Activated B cell treated with CpG ODN at 0.5 μM for 24 hours (primary cell): ENCODE measurements at places on chromosomes 2 and 18.

DNA sequence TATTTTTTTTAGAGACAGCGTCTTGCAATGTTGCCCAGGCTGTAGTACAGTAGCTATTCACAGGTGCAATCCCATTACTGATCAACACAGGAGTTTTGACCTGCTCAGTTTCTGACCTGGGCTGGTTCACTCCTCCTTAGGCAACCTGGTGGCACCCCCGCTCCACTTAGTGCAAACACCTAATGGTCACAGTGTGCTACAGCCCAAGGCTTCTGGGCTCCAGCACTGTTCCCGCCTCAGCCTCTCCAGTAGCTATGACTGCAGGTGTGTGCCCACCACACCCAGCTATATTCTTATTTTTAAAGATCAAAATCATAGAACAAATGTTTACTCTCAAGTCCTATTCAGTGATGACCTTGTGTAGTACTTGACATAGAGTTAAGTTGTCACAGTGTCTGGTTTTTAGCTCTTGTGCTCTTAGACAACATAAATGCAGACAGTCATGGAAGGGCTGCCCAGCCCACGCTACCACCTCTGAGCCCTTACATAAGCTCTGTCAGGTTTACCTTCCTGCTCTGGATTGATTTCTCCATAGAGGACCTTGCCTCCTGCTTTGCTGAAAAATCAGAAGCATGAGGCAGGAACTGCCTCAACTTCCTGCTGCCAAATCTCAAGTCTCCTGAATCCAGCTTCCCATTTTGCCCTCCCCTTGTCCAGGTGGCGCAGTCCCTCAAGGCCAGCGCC lies 82.2 kb upstream of the SLC1A4 start:
- no peaks in the 10 kb centered on the region for H3K27me3 ChIP-seq
- H3K27ac ChIP-seq, result no peak overlapping the region
- H3K4me3 ChIP-seq, result no peak overlapping the region
- peaks cover 28% of the 10 kb centered on the region for H3K4me1 ChIP-seq

GRCh38 chr2:235511187-235511661 lies 17.4 kb downstream of the AGAP1 start:
- no peaks in the 10 kb centered on the region for H3K36me3 ChIP-seq
- no peaks in the 10 kb centered on the region for H3K4me1 ChIP-seq
- DNase-seq, result no peak
- peaks cover 6% of the 10 kb centered on the region for H3K27me3 ChIP-seq

DNA sequence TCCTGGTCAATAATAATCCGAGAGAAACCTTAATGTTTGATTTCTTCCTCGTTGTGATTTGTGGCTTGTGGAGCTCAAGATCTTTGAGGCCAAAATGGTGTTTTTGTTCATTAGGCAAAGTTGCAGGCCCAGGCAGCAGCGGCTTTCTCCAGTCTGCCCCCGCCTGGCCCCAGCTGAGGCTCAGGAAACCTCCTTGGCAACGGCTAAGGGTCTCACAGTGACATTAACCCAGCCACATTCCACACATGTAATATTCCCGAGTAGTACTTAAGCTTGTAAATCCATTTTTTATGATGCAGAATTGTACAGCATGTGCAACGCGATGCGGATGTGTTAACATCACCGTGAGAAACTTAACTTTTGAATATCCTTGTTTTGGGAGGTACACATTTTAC lies 200.1 kb downstream of the BCL11A start:
- no peaks in the 10 kb centered on the region for H3K27me3 ChIP-seq
- peaks cover 100% of the 10 kb centered on the region for H3K4me1 ChIP-seq
- DNase-seq, result no peak
- peak overlapping the region; percentile 97 for H3K27ac ChIP-seq
- peak overlapping the region; percentile 52 for H3K4me3 ChIP-seq
- peaks cover 6% of the 10 kb centered on the region for H3K36me3 ChIP-seq

GRCh38 chr2:80529466-80530165 lies 225.1 kb upstream of the LRRTM1 start:
- H3K36me3 ChIP-seq, result no peaks in the 10 kb centered on the region
- no peaks in the 10 kb centered on the region for H3K4me1 ChIP-seq
- no peak overlapping the region for H3K27ac ChIP-seq
- H3K27me3 ChIP-seq, result no peaks in the 10 kb centered on the region
- DNase-seq, result no peak
- H3K4me3 ChIP-seq, result no peak overlapping the region

DNA sequence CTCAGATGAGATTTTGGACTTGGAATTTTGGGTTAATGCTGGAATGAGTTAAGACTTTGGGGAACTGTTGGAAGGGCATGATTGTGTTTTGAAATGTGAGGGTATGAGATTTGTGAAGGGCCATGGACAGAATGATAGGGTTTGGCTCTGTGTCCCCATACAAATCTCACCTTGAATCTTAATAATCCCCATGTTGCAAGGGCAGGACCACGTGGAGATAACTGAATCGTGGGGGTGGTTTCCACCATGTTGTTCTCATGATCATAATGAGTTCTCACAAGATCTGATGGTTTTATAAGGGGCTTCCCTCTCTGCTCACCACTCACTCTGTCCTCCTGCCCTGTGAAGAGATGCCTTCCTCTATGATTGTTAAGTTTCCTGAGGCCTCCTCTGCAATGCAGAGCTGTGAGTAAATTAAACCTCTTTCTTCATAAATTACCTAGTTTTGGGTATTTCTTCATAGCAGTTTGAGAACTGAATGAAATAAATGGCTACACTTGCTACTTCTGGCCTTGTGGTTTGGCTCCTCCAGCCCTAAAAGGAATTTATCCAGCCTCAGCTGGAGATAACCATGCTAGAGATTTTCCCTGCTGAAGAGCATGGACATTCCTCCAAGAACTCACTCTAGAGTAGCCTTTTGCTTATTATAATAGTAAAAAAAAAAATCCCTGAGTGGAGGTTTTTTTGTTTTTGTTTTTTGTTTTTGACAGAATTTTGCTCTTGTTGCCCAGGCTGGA lies 144.3 kb upstream of the TFPI start:
- DNase-seq, result no peak
- no peaks in the 10 kb centered on the region for H3K4me1 ChIP-seq
- H3K36me3 ChIP-seq, result no peaks in the 10 kb centered on the region
- H3K27me3 ChIP-seq, result no peaks in the 10 kb centered on the region
- no peak overlapping the region for H3K27ac ChIP-seq

DNA sequence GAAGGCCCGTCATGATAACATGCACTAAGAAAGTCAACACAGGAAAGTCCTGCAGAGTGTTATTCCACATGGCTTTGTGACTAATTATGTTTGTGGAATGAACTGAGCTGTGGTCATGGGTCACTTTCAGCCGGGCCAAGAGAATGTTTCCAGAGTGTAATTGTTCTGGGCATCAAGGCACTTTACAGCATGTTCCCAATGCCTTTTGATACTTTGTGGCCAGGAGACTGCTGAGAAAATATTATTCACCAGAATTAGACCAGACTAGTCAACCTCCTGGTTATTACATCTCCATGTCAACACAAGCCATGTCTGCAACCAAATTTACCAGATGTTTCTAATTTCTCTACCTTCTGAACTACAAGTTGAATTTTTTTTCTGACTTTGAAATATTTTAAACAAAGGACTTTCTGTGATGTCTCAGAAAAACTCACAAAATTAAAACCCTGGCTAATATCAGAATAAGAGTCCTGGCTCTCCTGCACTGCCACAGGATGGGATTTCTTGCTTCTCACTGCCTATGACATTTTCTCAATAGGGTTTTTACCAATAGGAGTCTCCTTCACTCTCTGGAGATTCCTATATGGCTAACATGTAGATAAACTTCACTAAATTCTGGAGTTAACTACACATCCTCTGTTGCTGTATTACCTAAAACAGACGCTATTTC lies 90.6 kb upstream of the WDR75 start:
- no peaks in the 10 kb centered on the region for H3K27me3 ChIP-seq
- no peak overlapping the region for H3K4me3 ChIP-seq
- no peaks in the 10 kb centered on the region for H3K4me1 ChIP-seq
- H3K36me3 ChIP-seq, result no peaks in the 10 kb centered on the region
- no peak for DNase-seq
- H3K27ac ChIP-seq, result no peak overlapping the region

DNA sequence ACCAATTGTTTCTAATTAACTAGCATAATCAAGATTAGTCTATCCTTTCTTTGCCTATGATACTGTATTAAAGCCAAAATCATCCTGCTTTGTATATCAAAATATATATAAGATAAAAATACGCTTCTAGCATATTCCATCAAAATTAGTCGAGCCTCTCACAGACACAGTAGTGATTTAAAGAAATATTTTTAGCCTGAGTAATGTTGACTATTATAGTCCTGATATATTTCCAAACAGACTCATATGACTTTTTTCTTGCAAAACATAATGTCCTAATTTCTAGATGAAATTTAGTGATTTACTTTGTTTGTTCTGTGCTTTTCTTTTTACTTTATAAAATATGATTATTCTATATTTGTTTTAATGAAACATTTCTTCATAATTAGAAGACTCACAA lies 30.9 kb downstream of the FAP start:
- no peak overlapping the region for H3K27ac ChIP-seq
- no peaks in the 10 kb centered on the region for H3K4me1 ChIP-seq
- no peak for DNase-seq
- H3K27me3 ChIP-seq, result peaks cover 5% of the 10 kb centered on the region
- H3K4me3 ChIP-seq, result no peak overlapping the region

DNA sequence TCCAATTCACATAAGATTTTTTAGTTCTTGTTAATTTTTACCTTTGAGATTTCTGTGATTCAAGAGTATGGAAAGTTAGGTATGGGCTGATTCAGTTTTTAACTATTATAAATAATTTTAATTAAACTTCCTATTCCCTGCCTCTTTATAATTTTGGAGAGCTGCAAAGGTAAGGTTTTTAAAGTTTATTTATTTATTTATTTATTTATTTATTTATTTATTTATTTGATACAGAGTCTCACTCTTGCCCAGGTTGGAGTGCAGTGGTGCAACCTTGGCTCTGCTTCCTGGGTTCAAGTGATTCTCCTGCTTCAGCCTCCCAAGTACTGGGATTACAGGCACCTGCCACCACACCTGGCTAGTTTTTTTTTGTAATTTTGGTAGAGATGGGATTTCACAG lies 215.5 kb upstream of the FIGN start:
- no peak for DNase-seq
- H3K27me3 ChIP-seq, result no peaks in the 10 kb centered on the region
- H3K4me1 ChIP-seq, result no peaks in the 10 kb centered on the region
- no peak overlapping the region for H3K27ac ChIP-seq
- no peak overlapping the region for H3K4me3 ChIP-seq

DNA sequence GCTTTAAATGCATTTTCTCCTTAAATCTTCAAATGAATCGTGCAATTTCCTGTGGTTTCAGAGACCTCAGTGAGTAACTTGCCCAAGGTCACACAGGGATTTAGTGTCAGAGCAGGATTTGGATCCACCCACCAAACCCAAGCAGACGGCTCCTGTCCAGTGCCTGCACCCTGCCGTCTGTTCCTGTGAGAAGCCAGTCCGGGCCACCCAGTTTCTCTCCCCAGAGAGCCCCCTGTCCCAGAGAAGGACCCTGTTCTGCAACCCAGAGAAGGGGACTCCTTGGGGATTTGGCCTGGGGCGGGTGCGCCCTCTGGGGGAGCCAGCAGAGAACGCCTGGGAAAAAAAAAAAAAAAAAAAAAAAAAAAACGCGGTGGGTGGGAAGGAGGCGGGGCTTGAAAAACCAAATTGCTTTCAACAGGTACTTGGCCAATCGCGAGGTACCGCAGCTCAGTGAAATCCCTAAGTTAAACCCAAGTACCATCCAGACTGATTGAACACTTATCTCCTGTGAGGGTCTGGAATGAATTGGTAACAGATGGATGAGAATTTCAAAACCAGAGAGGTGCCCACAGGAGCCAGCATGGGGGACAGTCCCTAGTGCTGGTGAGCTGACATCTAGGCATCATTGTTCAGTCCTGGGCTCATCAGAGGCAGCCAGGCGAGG lies 30.9 kb upstream of the REEP1 start:
- DNase-seq, result peak; percentile 22
- H3K36me3 ChIP-seq, result no peaks in the 10 kb centered on the region
- H3K27ac ChIP-seq, result no peak overlapping the region
- H3K4me1 ChIP-seq, result peaks cover 11% of the 10 kb centered on the region
- H3K4me3 ChIP-seq, result peak overlapping the region; percentile 35
- no peaks in the 10 kb centered on the region for H3K27me3 ChIP-seq

- DNase-seq, result no peak
- no peaks in the 10 kb centered on the region for H3K4me1 ChIP-seq
- no peaks in the 10 kb centered on the region for H3K36me3 ChIP-seq
- peaks cover 27% of the 10 kb centered on the region for H3K27me3 ChIP-seq
Measured at GRCh38 chr18:59301929-59302328, 16.5 kb downstream of the CPLX4 start.

GRCh38 chr2:17617516-17617915 lies 77.0 kb downstream of the VSNL1 start:
- peaks cover 20% of the 10 kb centered on the region for H3K27me3 ChIP-seq
- H3K4me1 ChIP-seq, result no peaks in the 10 kb centered on the region
- no peak overlapping the region for H3K27ac ChIP-seq
- H3K36me3 ChIP-seq, result no peaks in the 10 kb centered on the region
- no peak overlapping the region for H3K4me3 ChIP-seq

GRCh38 chr2:203802342-203803052 lies 65.1 kb upstream of the CTLA4 start:
- peaks cover 32% of the 10 kb centered on the region for H3K27me3 ChIP-seq
- no peaks in the 10 kb centered on the region for H3K4me1 ChIP-seq
- no peak overlapping the region for H3K27ac ChIP-seq
- no peak for DNase-seq
- H3K4me3 ChIP-seq, result no peak overlapping the region

- no peaks in the 10 kb centered on the region for H3K27me3 ChIP-seq
- peaks cover 57% of the 10 kb centered on the region for H3K36me3 ChIP-seq
- H3K27ac ChIP-seq, result no peak overlapping the region
- no peak for DNase-seq
- no peak overlapping the region for H3K4me3 ChIP-seq
Measured at GRCh38 chr2:106147159-106147558, 46.9 kb downstream of the UXS1 start.

- no peak overlapping the region for H3K27ac ChIP-seq
- H3K36me3 ChIP-seq, result no peaks in the 10 kb centered on the region
- H3K4me3 ChIP-seq, result no peak overlapping the region
Measured at GRCh38 chr2:158043181-158043948, 58.3 kb upstream of the UPP2 start.

DNA sequence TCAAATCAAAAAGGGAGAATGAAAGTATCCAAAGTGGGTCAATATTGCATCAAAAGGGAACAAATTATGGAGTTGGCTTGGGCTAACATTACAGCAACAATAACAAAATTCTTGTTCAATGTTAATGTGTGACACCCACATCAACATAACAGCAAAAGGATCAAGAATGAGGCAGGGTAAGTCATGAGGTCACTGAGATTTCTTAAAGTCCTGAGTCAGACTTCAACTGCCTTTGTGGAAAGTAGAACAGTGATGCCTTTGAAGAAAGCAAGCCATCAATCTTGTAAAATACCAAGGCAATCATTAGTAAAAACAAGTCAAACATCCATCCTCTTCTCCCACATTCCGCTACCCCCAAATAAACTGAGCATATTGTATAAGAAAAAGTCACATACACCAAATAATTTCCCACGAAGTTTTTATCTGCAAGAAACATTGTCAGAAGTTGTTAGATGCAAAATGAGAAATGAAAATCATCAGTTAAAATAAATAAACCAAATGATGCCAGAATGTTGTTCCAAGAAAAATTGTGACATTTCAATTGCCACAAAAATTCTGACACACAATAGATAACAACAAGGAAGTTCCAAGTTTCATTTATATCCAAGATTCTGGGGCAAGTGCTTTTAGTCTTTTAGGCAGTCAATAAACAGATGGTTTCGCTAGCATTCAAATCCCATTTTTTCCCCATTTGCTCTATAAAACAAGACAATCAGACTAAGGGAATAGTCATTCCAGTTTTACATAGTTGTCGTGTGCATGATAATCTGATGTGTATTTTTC lies 216.1 kb upstream of the SETBP1 start:
- no peaks in the 10 kb centered on the region for H3K36me3 ChIP-seq
- no peak overlapping the region for H3K4me3 ChIP-seq
- H3K27ac ChIP-seq, result no peak overlapping the region
- no peak for DNase-seq
